ENCODE measurements at places on chromosomes 7 and 10.

GRCh38 chr7:121302214-121302745 is 26.5 kb upstream of the WNT16 start:
- DNase-seq, result no peak

DNA sequence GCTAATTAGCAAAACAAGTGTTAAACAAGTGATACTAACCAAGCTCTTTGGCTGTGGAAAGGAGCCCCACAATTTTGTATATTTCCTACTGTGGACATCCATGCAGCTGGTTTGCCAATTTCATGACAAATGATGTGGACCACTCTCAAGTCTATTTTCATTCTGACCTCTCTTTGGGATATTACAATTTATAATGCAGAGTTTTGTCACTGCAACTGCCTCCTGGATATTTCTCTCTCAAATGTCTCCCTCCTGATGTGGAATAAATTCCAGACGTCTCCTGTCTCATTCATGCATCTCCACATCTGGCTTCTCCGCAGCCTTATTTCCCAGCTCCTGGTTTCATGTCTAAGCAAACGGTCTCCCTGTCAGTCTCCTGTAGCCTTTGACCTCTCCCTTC is 80.6 kb upstream of the RHEB start:
- no peak for DNase-seq

DNA sequence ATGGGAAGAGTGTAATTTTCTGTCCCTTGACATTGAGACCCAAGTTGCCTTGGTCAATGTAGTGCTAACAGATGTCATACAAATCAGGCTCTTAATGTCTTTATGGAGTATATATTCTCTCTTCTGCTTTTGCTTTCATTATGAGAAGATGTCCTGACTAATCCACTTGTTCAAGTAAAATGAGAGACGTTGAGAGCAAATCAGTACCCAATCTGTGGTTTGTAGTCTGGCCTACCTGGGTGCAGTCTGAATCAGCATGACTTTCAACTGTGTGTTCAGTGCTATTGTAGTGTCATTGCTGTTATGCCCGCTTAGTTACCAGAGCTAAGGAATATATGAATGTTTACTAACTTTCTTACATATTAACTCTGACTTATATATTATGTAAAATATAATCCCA is 612.4 kb downstream of the ANKRD7 start:
- DNase-seq, result no peak

GRCh38 chr10:9009505-9009904 is 955.0 kb downstream of the GATA3 start:
- no peak for DNase-seq

DNA sequence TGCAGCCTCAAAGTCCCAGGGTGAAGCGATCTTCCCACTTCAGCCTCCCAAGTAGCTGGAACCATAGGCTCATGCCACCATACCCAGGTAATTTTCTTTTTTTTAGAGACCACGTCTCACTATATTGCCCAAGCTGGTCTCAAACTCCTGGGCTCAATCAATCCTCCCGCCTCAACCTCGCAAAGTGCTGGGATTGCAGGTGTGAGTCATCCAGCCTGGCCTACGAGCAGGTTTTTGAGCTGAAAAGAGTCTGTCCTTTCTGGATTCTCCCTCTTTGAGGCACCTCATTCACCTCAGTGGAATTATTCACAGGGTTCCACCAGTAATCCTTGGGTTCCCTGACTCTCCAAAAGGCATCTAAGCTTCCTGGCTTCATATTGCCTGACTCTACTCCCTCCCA is 7.6 kb upstream of the LEP start:
- DNase-seq, result no peak
